Amygdala (tissue), 56 donors: ENCODE measurements at places on chromosomes 7 and 10.

- no peak for DNase-seq
Measured at GRCh38 chr7:152756116-152756515, 3.4 kb upstream of the ACTR3B start.

- DNase-seq = no peak
Measured at GRCh38 chr10:93916257-93917063, 22.7 kb downstream of the SLC35G1 start.

DNA sequence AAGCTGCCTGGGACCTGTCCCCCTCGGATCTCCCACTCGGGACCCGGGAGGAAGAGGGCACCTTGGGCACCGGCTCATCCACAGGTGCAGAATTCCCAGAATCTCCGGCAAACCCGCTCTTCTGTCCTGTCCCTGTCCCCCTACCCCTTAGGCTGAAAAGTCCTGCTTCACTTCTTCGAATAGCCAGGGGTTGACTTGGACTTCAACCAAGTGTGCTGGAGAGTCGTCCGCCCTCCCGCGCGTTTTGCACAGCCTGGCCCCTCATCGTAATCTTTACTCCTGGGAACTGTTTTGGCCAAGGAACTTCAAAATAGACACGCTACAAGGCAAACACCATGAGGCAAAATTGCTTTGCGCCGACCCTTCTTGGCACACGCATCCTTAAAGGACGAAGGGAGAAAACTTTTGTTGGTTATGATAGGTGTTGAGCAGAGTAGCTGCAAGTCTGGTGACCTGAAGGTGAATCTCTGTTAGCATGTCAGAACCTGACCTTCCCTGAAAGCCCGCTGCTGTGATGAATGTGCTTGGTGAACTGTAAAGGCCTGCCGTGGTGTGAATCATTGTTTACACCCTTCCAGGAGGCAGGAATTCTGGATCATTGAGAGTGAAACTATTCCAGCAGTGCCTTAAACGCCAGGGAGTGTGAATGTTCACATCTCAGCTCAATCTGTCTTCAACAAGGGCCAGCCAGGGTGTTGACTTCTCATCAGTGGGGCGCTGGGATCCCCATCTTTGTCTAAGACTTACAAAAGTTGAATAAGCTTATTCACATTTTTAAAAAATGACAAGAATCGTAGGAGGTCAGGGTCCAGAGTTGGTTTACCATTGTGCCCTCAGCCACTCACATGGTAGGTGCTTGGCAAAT, 589 bp upstream of the RAPGEF5 start:
- DNase-seq = no peak

DNA sequence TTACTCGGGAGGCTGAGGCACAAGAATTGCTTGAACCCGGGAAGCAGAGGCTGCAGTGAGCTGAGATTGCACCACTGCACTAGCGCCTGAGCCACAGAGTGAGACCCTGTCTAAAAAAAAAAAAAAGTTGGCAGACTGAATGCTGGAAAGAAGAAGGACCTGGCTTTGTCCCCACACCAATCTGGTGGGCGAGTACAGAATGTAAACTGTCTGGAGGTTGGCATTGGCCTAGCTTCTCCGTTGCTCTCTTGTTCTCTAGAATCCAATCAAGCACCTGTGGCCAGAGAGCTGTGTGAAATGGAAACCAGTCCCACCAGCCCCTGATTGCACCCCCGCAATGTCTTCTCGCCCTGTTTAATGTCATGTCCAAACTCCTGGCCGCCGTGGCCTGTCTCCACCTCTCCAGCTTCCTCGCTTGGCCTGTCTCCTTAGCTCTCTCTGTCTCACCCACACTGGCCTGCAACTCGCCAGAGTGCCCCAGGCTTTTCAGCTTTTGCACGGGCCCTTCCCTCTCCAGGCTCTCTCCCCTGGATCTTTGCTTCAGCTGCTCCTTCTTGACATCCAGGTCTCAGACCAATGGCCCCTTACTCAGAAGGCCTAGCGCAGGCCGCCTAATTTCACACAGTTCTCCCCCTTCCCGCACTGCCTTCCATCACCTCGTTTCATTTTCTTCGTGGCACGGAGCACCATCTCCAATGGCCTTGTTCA, 670 bp upstream of the AGK start:
- DNase-seq = no peak

GRCh38 chr10:61635471-61635870, 27.3 kb upstream of the CABCOCO1 start:
- no peak for DNase-seq

DNA sequence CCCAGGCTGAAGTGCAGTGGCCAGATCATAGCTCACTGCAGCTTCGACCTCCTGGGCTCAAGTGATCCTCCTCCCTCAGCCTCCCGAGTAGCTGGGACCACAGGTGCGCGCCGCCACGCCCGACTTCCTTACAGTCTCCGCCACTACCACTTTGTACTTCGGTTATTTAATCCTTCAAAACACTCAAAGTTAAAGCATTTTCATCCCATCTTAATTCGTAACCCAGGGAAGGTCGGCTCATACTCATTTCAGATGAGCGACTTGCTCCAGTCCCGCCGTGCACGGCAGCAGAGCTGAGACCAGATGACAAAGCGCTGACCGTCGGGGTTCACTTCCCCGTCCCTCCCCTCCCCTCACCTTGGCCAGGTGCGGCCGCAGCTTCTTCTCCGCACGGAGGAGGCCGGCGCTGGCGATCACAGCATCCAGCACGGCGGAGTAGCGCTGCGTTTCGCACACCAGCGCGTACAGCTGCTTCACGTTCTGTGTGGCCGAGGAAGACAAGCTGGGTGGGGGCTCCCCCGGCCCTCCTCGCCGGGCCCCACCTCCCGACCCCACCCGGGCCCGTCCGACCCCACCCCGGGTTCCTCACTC, 457 bp downstream of the NSUN5 start:
- no peak for DNase-seq

DNA sequence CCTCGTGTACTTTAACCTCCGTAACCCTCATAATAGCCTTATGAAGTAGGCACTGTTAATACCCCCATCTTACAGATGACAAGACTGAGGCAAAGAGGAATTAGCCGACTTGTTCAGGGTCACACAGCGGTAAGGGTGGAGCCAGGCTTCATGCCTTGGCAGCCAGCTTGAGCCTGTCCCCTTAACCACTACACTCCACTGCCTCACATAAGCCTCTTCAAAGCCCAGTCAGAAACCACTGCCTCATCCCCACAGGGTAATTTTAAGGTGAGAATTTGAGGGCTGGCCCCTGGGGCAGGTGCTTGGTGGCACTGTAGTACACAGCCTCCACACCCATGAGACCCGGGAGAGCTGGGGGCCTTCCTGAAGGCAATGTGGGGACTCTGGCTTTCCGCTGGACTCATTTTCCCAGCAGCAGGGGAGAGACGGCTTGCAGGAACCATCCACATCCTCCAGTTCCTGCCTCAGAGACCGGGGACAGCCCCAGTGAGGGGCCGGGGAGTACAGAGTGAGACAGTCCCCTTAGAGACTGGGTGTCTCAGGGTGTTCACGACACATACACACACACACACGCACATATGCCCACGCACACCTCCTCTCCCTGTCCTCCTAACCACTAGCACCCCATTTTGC, 7.6 kb upstream of the C10orf105 start:
- no peak for DNase-seq

GRCh38 chr7:30562498-30562897, 32.2 kb upstream of the GARS1 start:
- DNase-seq = no peak

DNA sequence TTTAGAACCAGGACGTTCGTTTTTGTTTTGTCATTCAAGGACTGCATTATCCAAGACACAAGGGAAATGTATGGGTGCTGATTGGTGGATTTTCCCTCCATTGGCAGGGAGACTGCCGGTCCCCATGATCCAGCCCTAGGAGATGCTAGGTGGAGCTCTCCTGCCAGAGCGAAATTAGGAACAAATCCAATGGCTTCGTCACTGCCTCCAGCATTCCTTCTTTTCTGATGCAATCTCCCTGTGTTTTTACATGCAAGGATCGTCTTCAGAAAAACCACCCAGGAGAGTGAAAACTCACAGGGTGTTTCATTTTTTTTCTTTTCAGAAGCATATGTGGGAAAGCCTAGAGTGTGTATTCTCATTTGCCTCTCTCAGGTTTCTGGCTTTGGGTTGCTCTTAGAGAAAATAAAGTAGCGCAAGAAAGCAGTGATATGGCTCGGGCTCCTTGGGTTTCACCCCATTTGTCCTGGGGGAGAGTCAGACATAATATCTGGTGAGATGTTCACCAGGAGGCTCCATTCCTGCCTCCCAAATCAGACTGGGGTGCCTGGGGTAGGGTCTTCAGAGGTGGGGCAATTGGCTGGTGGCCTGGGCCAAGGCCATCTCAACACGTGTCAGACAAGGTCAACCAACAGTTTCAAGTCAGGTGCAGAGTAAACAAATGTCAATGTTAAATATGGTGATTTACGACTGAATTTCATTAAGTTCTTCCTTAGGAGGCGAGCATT, 450.9 kb upstream of the MKI67 start:
- no peak for DNase-seq

DNA sequence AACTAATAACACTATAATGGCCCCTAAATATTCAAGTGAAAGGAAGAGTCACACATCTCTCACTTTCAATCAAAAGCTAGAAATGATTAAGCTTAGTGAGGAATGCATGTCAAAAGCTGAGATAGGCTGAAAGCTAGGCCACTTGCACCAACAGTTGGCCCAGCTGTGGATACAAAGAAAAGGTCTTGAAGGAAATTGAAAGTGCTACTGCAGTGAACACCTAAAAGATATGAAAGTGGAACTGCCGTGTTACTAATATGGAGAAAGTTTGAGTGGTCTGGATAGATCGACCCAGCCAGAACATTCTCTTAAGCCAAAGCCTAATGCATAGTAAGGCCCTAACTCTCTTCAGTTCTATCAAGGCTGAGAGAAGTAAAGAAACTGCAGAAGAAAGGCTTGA, 12.1 kb upstream of the SNX13 start:
- DNase-seq = no peak

- no peak for DNase-seq
Measured at GRCh38 chr7:29154076-29154475, 7.7 kb upstream of the CPVL start.

DNA sequence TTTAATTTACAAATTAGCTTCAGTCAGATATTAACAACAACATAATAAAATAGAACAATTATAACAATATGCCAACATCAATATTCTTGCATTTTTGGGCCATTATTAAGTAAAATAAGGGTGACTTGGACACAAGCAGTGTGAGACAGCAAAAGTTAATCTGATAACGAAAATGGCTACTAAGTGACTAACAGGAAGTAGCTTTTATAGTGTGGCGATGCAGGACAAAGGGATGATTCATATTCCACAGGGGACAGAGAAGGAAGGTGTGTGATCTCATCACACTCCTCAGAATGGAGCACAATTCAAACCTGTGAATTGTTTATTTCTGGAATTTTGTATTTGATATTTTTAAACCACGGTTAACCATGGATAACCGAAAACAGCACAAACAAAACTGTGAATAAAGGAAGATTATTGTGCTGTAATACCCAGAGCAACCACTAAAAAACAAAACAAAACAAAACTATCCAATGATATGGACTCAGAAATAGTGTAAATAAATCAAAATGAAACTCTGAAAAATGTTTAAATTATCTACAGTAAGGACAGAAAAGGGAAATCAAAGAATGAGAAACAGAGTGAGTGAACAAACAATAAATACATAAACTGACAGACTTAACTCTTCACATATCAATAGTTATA, 66.9 kb upstream of the TFEC start:
- no peak for DNase-seq

DNA sequence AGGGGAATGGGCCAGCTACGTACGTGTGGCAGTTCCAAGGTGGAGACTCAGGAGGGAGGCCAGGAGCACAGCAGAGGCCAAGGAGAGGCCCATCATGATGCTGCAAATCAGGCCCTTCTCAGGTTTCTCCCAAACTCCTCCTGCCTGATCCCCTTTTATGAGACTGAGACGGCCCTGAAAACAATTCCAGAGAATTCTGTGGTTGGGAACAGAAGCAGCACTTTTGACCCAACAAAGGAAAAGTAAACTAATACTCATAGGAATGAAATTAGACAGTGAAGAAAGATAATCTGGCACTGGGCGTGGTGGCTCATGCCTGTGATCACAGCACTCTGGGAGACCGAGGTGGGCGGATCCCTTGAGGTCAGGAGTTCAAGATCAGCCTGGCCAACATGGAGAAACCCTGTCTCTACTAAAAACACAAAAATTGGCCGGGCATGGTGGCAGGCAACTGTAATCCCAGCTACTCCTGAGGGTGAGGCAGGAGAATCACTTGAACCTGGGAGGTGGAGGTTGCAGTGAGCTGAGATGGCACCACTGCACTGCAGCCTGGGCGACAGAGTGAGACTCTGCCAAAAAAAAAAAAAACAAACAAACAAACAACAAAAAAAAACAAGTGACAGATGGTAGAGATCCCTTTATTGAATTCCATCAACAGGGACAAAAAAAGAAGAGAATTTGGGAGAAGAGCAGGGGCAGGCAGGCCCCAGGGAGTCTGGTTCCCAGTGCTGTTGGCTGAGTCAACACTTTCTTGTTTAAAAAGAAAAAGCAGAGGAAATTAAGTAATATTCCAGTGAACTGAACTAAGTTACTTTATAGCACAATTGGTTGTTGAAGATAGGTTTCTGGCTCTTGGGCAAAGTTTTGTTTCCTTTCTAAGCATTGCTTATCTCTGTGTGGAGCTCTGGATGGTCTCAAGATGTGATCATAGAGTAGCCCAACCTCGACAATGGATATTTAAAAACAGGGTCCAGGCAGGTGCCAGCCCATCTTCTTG, at the start of gene CCL26:
Gene CCL26, minus strand, starts transcription at position 131 of the 997 bp plus-strand sequence. Its CDS starts 35 bp downstream, at position 96.
- no peak for DNase-seq

GRCh38 chr10:33087152-33087551, 129.1 kb upstream of the ITGB1 start:
- DNase-seq = no peak

- DNase-seq = no peak
Measured at GRCh38 chr7:44077681-44078091, 4.6 kb downstream of the POLM start.
